ENCODE measurements at places on chromosomes 16 and 17.

GRCh38 chr17:76198702-76199101 lies 41.6 kb downstream of the RNF157 start:
- DNase-seq = no peak

DNA sequence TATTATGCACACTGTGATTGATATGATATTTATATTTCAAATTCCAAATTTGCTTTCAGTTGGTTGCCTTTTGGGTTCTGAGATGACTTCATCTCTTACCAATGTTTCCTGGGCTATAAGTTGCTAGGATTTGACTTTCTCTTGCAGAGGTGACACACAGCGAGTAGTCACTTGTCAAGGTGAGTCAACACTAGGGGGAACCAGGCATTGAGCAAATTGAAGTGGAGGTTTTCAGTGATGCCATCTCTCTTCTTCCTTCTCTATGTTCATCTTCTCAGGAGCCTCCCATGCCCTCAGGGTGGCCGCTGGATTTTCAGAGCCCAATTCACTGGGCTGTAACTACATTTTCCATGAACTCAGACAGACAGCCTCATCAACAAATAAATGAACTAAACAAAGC lies 6.0 kb upstream of the CPD start:
- DNase-seq = no peak

- no peak for DNase-seq
These were observed 6.7 kb downstream of the PIPOX start for GRCh38 chr17:29049541-29050145.

GRCh38 chr17:40810494-40810893 lies 10.7 kb upstream of the KRT28 start:
- no peak for DNase-seq

- peak; percentile 50 for DNase-seq
These were observed 773 bp downstream of the BLTP2 start for GRCh38 chr17:28643983-28644786.

DNA sequence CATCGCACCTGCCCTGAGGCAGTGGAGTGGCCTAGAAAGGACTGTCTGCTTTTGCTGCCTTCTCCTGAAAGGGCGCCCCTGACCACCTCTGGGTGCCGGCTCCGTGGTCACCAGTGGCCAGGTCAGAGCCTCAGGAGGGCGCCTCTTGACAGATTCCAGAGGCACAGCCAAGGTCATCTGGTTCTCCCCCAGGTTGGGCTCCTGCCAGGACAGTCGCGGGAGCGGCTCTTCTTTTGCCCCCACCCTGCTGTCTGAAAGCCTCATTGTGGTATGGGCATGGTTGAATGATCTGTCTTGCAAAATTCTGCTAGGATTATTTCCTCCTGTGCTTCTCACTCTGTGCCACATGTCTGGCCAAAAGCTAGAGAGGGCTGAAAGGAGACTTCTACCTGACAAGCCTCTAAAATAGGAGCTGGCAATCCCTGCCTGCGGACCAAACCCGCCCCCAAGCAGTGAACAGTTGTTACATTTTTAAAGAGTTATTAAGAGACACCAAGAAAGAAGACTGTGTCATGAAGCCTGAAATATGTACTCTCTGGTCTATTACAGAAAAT lies 82.8 kb downstream of the SNX29 start:
- peak; percentile 17 for DNase-seq

- DNase-seq = no peak
These were observed 67.4 kb downstream of the SNX11 start for GRCh38 chr17:48174833-48175523.

DNA sequence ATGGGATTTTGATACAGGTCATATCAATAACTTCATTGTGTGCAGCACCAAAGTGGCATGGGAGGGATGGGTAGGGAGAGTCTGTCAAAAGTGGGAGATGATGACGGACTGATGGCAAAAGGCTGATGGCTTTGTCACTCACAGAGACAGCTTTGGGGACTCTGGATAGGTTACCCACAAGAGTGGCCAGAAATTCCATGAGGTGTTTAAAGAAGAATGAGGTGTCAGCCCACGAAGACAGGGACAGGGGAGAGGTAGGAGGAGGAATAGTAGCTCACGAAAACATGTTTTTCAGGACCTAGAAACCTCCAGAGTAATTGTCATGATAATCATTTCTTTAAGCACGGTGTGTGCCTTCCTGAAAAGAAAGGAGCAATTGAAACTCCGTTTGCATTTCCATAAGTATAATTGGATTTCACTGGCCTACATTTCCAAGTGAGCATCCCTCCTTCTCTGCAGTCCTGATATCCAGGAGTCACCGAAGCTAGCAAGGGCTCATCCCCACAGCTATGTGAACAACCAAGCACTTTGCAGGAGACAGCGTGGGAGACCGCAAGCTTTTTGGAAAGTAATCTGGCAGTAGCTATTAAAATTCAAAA lies 60.0 kb downstream of the HSD17B2 start:
- DNase-seq = no peak

DNA sequence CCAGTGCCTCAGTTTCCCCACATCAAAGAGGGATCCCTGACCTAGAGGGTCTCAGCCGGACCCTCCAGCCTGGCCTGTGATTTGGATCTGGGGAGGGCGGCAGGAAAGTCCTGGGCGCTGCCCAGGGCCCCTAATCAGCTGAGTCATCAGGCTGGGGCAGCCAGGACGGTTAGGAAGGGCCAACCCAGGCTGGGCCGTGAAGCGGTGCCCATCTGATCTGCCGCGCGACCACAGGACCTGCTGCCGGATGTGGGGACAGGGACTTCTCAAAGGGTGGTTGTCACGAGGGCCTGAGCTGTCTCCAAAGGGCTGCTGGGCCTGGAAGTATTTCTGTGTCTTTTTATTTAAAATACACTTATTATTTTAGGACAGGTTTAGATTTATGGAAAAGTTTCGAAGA lies 4.4 kb downstream of the TPSAB1 start:
- DNase-seq = no peak

DNA sequence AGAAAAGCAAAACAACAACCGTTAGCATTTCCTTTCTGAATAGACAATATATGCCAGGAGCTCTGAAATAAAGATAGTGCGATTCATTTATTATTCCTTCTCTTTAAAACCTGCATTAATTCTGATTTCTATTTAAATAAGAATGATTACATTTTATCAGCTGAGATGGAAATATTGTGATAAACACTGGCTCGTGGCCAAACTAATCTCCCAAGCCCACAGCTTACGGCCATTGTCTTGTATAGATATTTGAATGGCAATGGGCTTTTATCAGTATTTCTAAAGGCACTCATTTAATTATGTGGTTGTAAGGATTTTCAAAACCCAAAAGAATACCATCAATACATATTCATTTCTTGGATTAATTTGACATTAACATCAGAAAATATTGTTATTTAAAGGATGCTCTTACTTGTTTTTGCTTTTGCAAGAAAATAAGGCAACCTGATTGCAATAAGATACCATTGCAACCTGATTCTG lies 123.7 kb upstream of the IRX5 start:
- no peak for DNase-seq

- no peak for DNase-seq
These were observed 7.5 kb downstream of the ARHGAP23 start for GRCh38 chr17:38435795-38436194.

DNA sequence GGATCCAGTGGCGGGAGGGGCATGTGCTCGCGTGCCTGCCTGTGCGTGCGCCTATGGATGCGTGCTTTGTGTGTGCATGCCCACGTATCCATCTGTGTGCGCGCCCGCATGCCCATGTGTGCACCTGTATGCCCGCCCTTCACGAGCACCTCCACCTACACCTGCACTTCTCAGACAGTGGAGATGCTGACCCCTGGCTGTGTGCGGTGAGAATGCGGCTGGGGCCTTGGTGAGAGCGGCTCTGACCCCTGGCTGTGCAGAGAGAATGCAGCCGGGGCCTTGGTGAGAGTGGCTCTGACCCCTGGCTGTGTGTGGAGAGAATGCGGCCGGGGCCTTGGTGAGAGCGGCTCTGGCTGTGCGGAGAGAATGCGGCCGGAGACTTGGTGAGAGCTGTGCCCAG lies 33.9 kb downstream of the AXIN1 start:
- DNase-seq = no peak

DNA sequence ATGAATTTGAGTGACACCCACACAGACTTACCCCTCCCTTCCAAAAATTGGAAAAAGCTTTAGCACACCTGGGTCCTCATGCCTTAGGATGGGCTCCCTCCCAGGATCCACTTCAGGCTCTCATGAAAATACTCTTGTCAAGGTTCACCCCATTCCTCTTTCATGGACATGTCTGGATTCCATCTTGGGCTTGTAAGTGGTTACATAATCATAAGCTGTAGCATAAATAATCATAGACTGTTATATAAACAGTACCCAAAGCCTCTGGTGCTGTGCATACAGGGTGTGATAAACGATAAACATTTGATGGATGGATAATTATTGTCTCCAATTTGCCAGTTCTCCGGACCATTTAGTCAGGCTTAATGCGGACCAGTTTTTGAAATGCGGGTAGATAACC lies 53.7 kb upstream of the TEKT3 start:
- no peak for DNase-seq

GRCh38 chr17:73532421-73532901 lies 111.8 kb downstream of the SDK2 start:
- no peak for DNase-seq

- DNase-seq = no peak
These were observed 5.1 kb downstream of the UBN1 start for GRCh38 chr16:4852221-4852872.

- no peak for DNase-seq
These were observed 19.0 kb downstream of the IRF8 start for GRCh38 chr16:85917959-85918358.

DNA sequence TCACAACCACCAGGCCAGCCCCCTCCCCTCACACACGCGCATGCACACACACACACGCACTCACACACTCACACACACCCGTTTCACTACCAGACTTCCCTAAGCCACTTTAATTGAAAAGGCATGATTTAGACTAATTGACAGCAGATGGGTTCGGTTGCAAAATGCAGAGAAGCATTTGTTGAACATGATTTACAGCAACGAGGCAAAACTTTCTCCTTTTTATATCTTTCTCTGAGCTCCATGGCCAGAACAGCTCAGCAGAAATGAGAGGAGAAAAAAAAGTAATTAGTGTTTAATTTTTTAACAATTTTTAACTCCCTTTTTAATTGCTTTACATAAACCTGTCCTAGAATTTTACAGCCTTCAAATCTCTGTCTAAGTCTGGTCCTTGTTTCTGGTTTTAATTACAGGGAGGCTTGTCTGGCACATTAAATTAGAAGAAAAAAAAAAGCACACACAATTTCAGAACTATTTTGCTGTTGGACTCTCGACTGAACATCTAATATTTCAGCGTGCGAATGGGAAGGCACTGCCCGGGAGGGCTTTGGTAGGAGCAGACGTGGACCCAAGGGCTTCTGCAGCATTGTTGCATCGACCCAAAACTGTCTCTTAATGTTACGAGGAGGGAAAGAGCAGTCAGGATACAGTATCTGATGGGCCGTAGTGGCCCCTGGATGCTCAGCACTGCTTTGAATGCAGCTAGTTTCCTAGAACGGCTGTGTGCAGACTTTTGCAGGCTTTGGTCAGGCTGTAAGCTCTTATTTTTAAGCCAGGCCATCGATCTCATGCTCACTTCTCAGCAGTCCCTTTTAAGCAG lies 255.9 kb downstream of the SOX9 start:
- no peak for DNase-seq

GRCh38 chr17:61073131-61073530 lies 326.5 kb upstream of the TBX2 start:
- no peak for DNase-seq

DNA sequence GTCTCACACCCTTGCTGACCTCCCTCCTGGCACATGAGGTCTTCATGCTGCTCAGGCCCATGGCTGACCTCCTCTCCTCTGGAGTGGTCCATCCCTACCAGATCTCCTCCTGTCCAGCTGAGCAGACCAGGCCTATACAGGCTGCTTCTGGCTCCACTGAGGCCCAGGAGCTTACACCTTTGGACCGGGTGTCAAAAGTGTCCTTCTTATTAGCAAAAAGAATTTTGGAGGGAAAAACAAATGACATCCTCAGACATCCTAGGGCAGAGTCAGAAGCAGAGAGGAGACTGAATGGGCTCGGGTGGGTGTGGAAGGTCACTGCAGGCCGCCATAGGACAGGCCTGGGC lies 38.1 kb downstream of the WSB1 start:
- no peak for DNase-seq

- no peak for DNase-seq
These were observed 25.5 kb downstream of the COPZ2 start for GRCh38 chr17:48012151-48012520.

- DNase-seq = no peak
These were observed 42.3 kb downstream of the ABR start for GRCh38 chr17:1137465-1137894.

DNA sequence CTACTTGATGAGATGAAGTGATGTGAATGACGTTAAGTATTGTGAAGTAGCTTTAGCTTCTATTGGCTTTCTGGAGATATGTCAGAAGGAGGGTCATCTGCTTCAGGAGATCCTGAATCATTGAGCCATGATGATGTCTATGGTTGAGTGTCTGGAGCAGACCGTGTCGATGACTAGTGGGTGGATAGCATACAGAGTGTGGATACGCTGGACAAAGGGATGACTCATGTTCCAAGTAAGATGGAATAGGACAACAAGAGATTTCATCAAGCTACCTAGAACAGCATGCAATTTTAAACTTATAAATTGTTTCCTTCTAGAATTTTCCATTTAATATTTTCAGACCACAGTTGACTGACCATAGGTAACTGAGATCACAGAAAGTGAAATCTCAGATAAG lies 116.1 kb upstream of the RBBP6 start:
- no peak for DNase-seq

- no peak for DNase-seq
These were observed 12.0 kb downstream of the EEF2K start for GRCh38 chr16:22217890-22218730.

- DNase-seq = no peak
These were observed 267.1 kb downstream of the PHKB start for GRCh38 chr16:47728205-47728604.

DNA sequence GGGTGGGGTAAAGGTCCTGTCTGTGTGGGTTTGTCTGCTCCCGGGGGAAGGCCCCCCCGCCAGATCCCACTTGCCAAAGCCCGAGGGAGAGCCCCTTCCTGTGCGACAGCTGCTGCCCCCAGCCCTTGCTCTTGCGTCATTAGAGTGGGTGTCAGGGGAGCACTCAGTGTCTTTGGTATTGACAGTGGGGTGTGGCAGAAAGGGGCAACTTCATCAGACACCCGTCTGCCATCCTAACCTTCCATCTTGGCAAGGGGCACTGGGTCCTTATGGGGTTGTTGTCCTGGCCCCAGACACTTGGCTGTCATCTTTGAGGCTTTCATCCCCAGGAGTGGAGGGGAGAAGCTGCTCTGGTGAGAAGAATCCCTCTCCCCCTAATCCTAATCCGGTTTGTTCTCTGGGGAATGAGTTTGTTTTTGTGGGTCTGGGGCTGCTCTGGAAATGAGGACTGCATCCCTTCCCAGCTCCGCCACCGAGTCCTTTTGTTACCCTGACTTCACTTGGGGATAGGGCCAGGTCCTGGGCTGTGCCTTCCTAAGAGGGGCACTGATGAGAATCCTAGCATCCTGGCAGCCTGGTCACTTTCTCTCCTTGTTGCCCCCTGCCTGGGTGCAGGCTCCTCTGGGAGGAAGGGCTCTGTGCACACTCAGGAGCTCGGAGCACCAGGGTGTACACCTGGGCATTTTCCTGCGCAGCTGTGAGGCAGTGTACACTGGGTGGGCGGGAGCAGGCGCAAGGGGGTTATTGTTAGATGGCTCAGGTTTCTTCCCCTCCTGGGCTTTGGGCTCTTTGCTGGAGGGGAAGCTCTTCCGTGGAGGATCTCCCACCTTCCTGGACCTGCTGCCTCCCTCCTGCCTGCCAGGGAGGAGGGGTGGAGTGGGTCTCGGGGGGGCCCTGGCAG lies 21.1 kb downstream of the GJD3 start:
- DNase-seq = no peak

- no peak for DNase-seq
These were observed 483 bp upstream of the EEF2K start for GRCh38 chr16:22205577-22206012.

- DNase-seq = no peak
These were observed 356.0 kb downstream of the C16orf95 start for GRCh38 chr16:86961171-86961601.
